Activated B cell treated with CpG ODN at 0.5 μM for 24 hours (primary cell): ENCODE measurements at places on chromosomes 3 and 15. TPM values are rescaled to one million over a fixed set of nuclear protein-coding genes. Genes with fewer than 3 reads are reported as not detected.

DNA sequence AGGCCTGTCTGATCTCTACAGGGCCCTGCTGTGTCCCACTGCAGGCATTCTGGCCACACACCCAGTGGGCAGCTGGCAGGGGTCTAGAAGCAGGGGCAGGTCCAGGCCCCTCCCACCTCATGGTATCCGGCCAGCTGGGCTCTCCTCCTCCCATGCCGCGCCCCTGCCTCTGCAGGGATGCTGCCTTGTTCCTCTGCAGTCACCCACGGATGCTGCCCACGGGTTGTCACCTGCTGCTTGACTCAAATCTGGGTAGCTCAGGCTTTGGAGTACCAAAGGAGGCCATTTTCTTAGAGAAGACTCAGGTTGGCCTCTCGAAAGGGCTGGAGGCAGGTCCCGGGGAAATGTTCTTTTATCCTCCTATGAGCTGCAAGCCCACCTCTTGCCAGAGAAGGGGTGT is 25.0 kb downstream of the EFCAB12 start:
- H3K36me3 ChIP-seq: peaks cover 8% of the 10 kb centered on the region
- no peak for DNase-seq
- no peak overlapping the region for H3K4me3 ChIP-seq
- peaks cover 19% of the 10 kb centered on the region for H3K4me1 ChIP-seq

Gene SLC24A5
- not detected in 2 replicates for total RNA-seq

GRCh38 chr3:45244356-45244755 is 18.3 kb upstream of the TMEM158 start:
- no peak overlapping the region for H3K4me3 ChIP-seq
- H3K27me3 ChIP-seq: peaks cover 18% of the 10 kb centered on the region
- H3K4me1 ChIP-seq: no peaks in the 10 kb centered on the region
- no peak overlapping the region for H3K27ac ChIP-seq

GRCh38 chr3:49611719-49612118 is 57.4 kb downstream of the BSN start:
- no peaks in the 10 kb centered on the region for H3K27me3 ChIP-seq
- H3K36me3 ChIP-seq: no peaks in the 10 kb centered on the region
- no peak overlapping the region for H3K27ac ChIP-seq

Gene IL20RB
- total RNA-seq: 0.98 and 1.5 TPM in 2 replicates

- H3K27ac ChIP-seq: no peak overlapping the region
- H3K36me3 ChIP-seq: no peaks in the 10 kb centered on the region
- H3K4me3 ChIP-seq: no peak overlapping the region
- H3K27me3 ChIP-seq: peaks cover 5% of the 10 kb centered on the region
- no peak for DNase-seq
Observed at GRCh38 chr3:24119321-24119751, 174.2 kb downstream of the NR1D2 start.

DNA sequence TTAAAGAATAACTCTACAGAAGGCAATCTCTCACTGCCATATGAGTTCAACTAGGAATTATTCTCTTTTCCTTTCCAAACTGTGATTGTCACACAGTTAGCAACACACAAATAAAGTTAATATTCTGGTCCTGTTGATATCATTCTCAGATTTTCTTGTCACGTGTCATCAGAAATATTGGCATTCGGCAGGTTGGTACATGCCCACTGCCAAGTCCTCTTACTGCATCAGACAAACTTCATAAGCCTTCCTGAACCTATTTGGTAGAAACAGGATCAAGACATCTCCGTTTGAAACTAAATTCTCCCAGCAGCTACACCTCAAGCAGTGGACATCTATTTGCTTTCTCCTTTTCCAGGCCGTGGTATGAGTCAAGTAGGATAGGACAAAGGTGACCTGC is 177.9 kb upstream of the SOX2 start:
- H3K4me3 ChIP-seq: no peak overlapping the region
- H3K4me1 ChIP-seq: no peaks in the 10 kb centered on the region
- DNase-seq: no peak
- H3K36me3 ChIP-seq: no peaks in the 10 kb centered on the region
- no peaks in the 10 kb centered on the region for H3K27me3 ChIP-seq

GRCh38 chr3:193499136-193499770 is 55.4 kb downstream of the ATP13A4 start:
- H3K36me3 ChIP-seq: no peaks in the 10 kb centered on the region
- H3K27me3 ChIP-seq: no peaks in the 10 kb centered on the region
- no peak overlapping the region for H3K4me3 ChIP-seq
- DNase-seq: no peak

GRCh38 chr15:47616876-47617275 is 100.4 kb upstream of the SEMA6D start:
- no peaks in the 10 kb centered on the region for H3K36me3 ChIP-seq
- no peak for DNase-seq
- no peak overlapping the region for H3K4me3 ChIP-seq
- H3K27me3 ChIP-seq: no peaks in the 10 kb centered on the region
- H3K4me1 ChIP-seq: no peaks in the 10 kb centered on the region

- H3K4me3 ChIP-seq: no peak overlapping the region
- no peak overlapping the region for H3K27ac ChIP-seq
- H3K4me1 ChIP-seq: peaks cover 34% of the 10 kb centered on the region
- H3K27me3 ChIP-seq: no peaks in the 10 kb centered on the region
- H3K36me3 ChIP-seq: no peaks in the 10 kb centered on the region
Observed at GRCh38 chr3:196144383-196145105, 62.7 kb upstream of the TFRC start.

GRCh38 chr3:136207489-136208115 is 11.5 kb upstream of the MSL2 start:
- H3K36me3 ChIP-seq: no peaks in the 10 kb centered on the region
- no peak for DNase-seq
- no peak overlapping the region for H3K4me3 ChIP-seq
- H3K27me3 ChIP-seq: peaks cover 5% of the 10 kb centered on the region

GRCh38 chr3:41711651-41712050 is 250.3 kb downstream of the ULK4 start:
- no peak overlapping the region for H3K27ac ChIP-seq
- no peaks in the 10 kb centered on the region for H3K27me3 ChIP-seq
- no peak overlapping the region for H3K4me3 ChIP-seq
- H3K4me1 ChIP-seq: no peaks in the 10 kb centered on the region

GRCh38 chr15:98902931-98903330 is 104.7 kb downstream of the PGPEP1L start:
- no peaks in the 10 kb centered on the region for H3K36me3 ChIP-seq
- H3K27ac ChIP-seq: no peak overlapping the region
- no peaks in the 10 kb centered on the region for H3K27me3 ChIP-seq
- no peak for DNase-seq
- no peak overlapping the region for H3K4me3 ChIP-seq

Gene FBXL2
- total RNA-seq: not detected in 2 replicates

GRCh38 chr3:94626573-94626972 is 563.7 kb downstream of the NSUN3 start:
- H3K27me3 ChIP-seq: no peaks in the 10 kb centered on the region
- H3K27ac ChIP-seq: no peak overlapping the region
- no peak overlapping the region for H3K4me3 ChIP-seq
- DNase-seq: no peak
- no peaks in the 10 kb centered on the region for H3K4me1 ChIP-seq
- no peaks in the 10 kb centered on the region for H3K36me3 ChIP-seq
